ENCODE measurements at places on chromosomes 1 and 21. TPM values are rescaled to one million over a fixed set of nuclear protein-coding genes. Genes with fewer than 3 reads are reported as not detected.

Gene BACE2
- 1.5 TPM for total RNA-seq

DNA sequence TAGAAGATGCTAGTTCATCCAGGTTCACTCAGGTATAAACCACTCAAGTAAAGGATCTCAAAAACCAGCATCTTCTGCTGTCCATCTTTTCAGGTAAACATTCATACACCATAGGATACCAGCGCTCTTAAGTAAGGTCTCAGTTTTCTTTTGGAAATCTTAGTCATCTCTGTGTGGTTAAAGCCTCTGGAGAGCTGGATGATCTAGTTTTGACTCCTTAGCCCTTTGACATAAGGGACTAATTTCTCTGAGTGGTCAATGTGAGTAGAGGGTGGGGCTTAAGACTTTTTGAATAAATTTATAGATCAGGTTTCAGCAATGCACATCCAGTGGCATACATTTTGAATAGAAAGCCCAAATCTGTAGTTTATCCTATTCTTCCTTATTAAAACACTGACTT is 92.3 kb downstream of the CTH start:
- DNase-seq = no peak
- no peaks in the 10 kb centered on the region for H3K4me1 ChIP-seq
- no peak overlapping the region for H3K4me3 ChIP-seq
- H3K27me3 ChIP-seq = no peaks in the 10 kb centered on the region
- H3K36me3 ChIP-seq = no peaks in the 10 kb centered on the region

Gene SMIM34
- total RNA-seq = not detected

DNA sequence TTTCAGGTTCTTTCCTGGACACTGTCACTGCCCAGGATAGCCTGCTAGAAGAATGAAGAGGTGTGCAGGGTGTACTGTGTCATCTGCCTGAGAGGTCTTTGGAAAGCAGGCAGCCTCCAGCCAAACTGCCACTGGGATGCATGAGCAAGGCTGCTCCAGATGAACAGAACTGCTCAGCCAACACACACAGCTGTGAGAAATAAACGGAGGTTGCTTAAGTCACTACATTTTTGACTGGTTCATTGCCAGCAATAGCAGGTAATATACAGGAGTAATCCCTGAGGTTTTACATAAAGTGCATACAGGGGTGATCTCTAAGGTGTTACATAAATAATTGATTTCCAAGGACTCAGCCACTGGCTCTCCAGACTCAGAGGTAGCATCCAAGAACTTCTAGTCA is 516.9 kb downstream of the BRINP3 start:
- no peaks in the 10 kb centered on the region for H3K27me3 ChIP-seq
- H3K4me3 ChIP-seq = no peak overlapping the region
- no peaks in the 10 kb centered on the region for H3K4me1 ChIP-seq
- H3K36me3 ChIP-seq = no peaks in the 10 kb centered on the region
- H3K27ac ChIP-seq = no peak overlapping the region

DNA sequence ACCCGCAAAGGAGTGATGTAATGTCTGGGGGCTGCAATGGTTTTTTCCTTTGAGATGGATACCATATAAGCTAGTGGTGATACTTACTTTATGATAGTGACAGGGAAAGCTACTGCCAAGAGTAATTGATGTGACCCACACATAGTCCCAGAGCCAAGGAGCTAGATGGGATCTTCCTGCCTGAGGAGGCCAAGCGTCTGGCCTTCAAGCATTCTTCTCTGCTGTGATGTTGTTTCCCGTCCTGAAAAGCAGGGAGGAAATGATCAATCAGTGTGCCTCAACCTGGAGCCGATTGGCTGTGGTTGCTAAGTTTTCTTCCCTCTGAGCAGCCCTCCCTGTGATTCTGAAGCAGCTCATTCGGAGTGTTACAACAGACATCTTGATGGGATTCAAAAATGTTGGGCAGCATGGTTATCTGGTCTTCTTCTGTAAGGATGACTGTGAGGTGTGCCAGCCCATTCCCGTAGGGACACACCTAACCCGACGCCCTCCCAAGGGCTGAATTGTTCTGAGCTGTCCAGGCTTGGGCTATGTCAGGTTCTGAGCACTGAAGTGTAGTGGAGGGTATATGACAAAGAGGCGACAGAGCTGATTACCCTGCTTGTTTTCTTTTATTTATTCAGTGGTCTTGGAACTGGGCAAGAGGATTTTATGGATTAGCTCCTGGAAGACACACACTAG is 56.7 kb downstream of the UCK2 start:
- no peaks in the 10 kb centered on the region for H3K4me1 ChIP-seq
- H3K4me3 ChIP-seq = no peak overlapping the region
- H3K27ac ChIP-seq = no peak overlapping the region
- H3K36me3 ChIP-seq = no peaks in the 10 kb centered on the region

- H3K27ac ChIP-seq = no peak overlapping the region
- no peaks in the 10 kb centered on the region for H3K27me3 ChIP-seq
- H3K36me3 ChIP-seq = no peaks in the 10 kb centered on the region
- H3K4me3 ChIP-seq = no peak overlapping the region
Observed at GRCh38 chr1:162470216-162470615, 27.4 kb upstream of the UHMK1 start.

Gene OR2T29
- not detected for total RNA-seq

- no peak for DNase-seq
- H3K27me3 ChIP-seq = no peaks in the 10 kb centered on the region
- no peaks in the 10 kb centered on the region for H3K36me3 ChIP-seq
- no peak overlapping the region for H3K4me3 ChIP-seq
- no peak overlapping the region for H3K27ac ChIP-seq
- H3K4me1 ChIP-seq = no peaks in the 10 kb centered on the region
Observed at GRCh38 chr1:210882414-210883221, 251.3 kb downstream of the KCNH1 start.

Gene CLDN17
- not detected for total RNA-seq

GRCh38 chr1:149916193-149916897 is 1.3 kb downstream of the SV2A start:
- peak overlapping the region; percentile 36 for H3K27ac ChIP-seq
- H3K4me3 ChIP-seq = peak overlapping the region; percentile 81
- no peak for DNase-seq
- peaks cover 33% of the 10 kb centered on the region for H3K4me1 ChIP-seq
- no peaks in the 10 kb centered on the region for H3K36me3 ChIP-seq

Gene AGT
- total RNA-seq = not detected

GRCh38 chr1:1283821-1284220 is 3.6 kb downstream of the SCNN1D start:
- no peak overlapping the region for H3K4me3 ChIP-seq
- H3K27me3 ChIP-seq = no peaks in the 10 kb centered on the region
- H3K4me1 ChIP-seq = no peaks in the 10 kb centered on the region
- no peaks in the 10 kb centered on the region for H3K36me3 ChIP-seq
- no peak overlapping the region for H3K27ac ChIP-seq

Gene NEK2
- total RNA-seq = not detected

DNA sequence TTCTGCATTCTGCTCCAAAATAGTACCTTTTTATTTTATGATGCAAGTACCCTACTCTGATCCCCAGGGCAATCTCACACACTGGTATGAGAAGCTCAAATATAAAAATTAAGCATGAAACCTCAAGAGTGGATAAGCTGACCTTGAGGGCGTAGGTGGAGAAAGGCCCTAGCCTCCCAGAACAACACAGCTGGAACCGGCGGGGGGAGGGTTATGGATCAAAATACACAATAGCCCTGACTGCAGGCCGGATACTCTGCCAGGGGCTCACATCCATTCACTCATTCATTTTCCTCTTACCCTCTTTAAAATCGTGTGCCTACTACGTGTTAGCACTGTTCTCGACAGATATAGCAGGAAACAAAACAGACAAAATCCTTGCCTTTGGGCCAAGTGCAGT is 32.8 kb upstream of the ECE1 start:
- H3K36me3 ChIP-seq = no peaks in the 10 kb centered on the region
- H3K4me3 ChIP-seq = no peak overlapping the region
- H3K4me1 ChIP-seq = peaks cover 33% of the 10 kb centered on the region
- DNase-seq = no peak
- no peak overlapping the region for H3K27ac ChIP-seq

DNA sequence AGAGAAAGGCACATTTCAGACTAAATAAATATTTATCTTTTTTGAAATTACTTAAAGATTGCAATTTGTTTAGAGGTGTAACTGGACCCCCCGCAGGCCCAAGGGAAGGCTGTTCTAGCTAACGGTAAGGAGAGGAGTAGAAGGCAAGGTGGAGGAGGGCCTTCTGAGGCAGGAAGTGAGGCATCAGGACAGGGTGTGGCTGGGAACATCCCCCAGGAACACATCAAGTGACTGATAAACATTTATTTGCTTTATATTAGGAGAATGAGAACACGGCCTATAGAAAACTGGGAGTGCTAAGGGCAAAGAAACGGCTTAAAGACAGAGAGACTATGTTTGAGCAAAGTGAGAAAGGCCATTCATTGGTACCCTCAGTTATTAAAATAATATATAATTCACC is 23.2 kb downstream of the HIVEP3 start:
- H3K4me1 ChIP-seq = peaks cover 51% of the 10 kb centered on the region
- no peak overlapping the region for H3K27ac ChIP-seq
- no peaks in the 10 kb centered on the region for H3K36me3 ChIP-seq
- H3K4me3 ChIP-seq = no peak overlapping the region

DNA sequence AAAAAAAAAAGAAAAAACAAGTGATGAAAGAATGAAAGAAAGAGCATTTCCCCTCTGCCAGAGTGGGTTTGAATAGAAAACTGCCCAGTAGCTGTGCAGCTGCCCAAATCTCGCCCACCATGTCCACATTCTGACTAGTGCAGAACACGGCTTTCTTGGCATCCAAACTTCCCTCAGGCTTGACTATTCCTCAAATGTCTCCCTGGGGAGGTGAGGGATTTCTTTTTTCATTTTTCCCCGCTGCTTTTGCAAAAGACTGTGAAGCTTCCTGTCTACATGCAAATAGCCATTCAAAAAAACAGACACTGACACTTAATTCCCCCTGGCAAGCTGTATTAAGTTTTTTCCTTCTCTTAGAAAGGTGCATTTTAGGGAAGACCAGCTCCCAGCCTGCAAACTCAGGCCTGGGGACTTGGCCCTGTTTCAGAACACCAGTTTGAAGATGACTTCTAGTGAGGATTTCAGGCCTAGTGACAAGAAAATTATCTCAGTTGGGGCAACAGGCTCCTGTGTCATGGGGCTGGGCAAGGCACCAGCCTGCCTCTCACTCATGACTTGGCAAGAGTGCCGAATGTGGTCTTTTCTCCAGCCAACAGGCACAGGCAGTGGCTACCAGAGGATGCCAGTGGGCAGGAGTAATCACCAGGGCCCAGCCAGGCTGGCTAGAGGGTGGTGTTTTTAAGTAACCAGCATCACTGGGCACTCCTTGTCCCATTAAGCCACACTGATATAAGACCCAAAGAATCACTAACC is 178.1 kb upstream of the NFIA start:
- H3K4me3 ChIP-seq = no peak overlapping the region
- H3K36me3 ChIP-seq = no peaks in the 10 kb centered on the region

DNA sequence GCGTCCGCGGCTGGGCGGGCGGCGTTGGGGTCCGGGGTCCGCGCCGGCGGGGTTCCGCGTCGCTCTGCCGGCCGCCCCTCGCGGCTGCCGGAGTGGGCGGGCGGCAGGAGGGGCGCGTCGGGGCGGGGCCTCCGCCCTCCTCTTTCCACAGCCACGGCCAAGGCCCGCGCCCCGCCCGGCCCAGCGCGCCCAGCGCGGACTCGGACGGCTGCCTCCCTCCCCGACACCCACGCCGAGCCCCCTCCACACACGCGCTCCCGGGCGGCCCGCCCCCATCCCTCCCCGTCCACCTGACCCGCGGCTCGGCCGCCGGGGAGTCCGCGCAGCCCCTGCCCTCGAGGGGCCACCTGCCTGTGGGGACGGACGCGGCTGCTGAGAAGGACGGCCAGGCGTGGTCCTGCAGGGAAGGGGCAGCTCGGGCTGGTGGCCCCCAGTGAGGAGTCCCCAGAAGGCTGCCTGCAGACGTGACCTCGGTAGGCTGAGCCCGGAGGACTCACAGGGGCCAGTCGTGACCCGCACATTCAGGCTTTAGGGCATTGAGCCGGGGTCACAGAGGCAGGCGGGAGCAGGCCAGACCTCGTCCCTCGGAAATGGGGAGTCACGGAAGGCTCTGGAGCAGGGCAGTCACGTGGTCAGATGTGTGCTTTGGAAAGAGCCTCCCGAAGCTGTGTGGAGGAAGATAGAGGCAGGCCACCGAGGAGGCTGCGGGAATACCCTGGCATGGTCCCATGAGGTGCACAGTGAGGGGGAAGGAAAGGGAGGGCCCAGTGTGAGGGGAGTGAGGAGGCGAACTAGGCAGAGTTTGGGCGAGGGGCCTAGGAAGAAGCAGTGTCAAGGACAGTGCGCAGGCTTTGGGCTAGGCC is at the start of gene COL8A2:
COL8A2 (minus strand) TSS at position 94 of the 863 bp plus-strand sequence. CDS start 24,980 bp downstream, outside the sequence.
- H3K27ac ChIP-seq = no peak within 1 kb of the TSS
- no peaks in the 10 kb centered on the region for H3K4me1 ChIP-seq
- no peak within 1 kb of the TSS for H3K4me3 ChIP-seq
- no peaks in the 10 kb centered on the region for H3K27me3 ChIP-seq

- peaks cover 17% of the 10 kb centered on the region for H3K4me1 ChIP-seq
- no peak for DNase-seq
- H3K36me3 ChIP-seq = no peaks in the 10 kb centered on the region
- H3K27ac ChIP-seq = no peak overlapping the region
Observed at GRCh38 chr1:12121212-12122003, 45.4 kb upstream of the TNFRSF1B start.

DNA sequence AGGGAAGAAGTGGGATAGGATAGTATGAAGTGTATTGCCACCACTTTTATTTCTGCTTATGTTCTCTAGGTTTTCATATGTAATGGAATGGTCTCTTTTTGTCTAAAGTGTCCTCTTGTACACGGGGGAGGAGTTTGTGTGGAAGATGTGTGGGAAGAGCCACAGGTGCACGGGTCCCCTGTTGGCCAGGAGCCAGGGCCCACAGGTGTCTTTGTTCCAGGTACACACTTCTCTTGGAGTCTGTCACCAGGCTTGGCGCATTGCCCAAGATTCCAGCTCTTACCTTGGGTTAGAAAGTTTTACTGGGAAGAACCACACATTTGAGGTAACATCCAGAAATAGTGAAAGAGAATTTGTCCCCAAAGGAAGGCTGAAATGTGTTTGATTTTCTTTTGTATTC is 10.5 kb downstream of the TENT5C start:
- no peak overlapping the region for H3K4me3 ChIP-seq
- no peaks in the 10 kb centered on the region for H3K36me3 ChIP-seq
- no peak overlapping the region for H3K27ac ChIP-seq
- no peak for DNase-seq
- H3K27me3 ChIP-seq = no peaks in the 10 kb centered on the region

DNA sequence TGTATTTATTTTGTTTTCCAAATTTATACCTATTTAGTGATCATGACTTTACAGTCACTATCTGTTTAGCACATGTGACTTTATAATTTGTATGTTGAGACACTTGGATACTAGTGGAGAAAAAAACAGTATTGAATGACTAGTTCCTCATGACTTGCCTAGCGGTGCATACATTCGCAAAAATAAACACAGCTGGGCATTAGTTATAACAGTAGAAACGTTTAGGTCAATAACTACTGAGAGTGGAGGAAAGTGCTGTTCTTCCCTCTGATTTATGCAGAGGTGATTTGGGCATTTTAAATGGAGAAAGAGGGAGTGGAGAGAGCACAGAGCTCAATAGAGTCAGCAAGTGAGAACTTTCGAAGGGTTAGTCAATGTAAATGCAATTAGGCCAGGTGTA is 1679.0 kb upstream of the B3GALT2 start:
- no peak overlapping the region for H3K4me3 ChIP-seq
- H3K36me3 ChIP-seq = no peaks in the 10 kb centered on the region
- no peak overlapping the region for H3K27ac ChIP-seq
- DNase-seq = no peak
- no peaks in the 10 kb centered on the region for H3K4me1 ChIP-seq

GRCh38 chr1:1630191-1630964 is 1.6 kb upstream of the MMP23B start:
- peak overlapping the region; percentile 68 for H3K27ac ChIP-seq
- H3K4me1 ChIP-seq = peaks cover 4% of the 10 kb centered on the region
- H3K27me3 ChIP-seq = no peaks in the 10 kb centered on the region
- H3K4me3 ChIP-seq = peak overlapping the region; percentile 17
